ENCODE measurements at places on chromosomes 3 and 15.
A peak's percentile ranks its signal among the peaks of the same experiment; 100 is the strongest.

DNA sequence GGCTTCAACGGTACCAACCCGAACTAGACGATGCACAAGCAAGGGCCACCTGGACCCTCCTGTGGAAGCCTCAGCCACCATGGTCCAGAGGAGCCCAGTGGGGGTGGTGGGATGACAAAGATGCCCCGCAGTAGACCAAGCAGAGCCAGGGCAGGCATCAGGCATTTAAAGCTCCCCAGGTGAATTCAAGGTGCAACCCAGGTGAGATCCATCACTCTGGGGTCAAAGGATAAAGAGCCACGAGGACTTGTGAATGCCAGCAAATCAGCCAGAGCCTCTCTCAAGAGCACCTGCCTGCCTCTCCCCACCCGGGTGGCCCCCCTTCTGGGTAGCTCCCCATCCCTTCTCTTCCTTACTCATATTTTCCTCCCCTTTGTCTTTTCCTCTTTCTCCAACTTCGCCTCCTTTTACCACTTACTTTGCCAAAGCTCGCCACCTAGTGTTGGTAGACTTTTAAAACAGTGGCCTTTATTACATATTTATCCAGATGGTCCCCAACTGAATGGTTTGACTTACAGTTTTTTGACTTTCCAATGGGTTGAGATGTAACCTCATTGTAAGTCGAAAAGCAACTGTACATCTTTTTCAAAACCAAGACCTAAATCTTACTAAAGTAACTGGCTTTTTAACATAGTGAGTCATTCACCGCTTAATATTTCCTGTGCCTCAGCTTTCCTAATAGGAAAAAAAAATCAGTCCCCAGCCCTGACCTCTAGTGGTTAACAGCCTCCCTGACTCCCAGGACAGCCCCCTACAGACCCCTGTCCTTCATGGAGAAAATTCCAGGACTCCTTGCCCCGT, 18.8 kb downstream of the PLA2G4F start:
- DNase-seq = peak; percentile 16

GRCh38 chr15:81040757-81041156, 40.0 kb downstream of the TLNRD1 start:
- no peak for DNase-seq

DNA sequence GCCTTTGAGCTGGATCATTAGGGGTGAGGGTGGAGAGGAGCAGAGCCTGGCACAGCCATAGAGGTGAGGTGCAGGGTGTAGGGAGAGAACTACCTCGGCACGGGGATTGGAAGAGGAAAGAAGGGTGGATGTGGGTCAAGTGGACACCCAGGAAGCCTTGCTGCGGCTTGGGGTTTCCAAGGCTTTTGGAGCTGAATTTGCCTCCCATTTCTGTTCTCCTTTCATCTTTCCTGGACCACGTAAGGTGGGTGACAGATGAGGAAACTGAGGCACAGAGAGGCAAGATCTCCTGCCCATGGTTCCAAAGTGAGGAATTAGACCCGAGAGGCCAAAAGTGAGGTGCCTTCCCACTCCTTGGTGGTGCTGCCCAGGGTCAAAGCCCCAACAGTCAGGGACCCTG, 35.4 kb upstream of the SFMBT1 start:
- no peak for DNase-seq

DNA sequence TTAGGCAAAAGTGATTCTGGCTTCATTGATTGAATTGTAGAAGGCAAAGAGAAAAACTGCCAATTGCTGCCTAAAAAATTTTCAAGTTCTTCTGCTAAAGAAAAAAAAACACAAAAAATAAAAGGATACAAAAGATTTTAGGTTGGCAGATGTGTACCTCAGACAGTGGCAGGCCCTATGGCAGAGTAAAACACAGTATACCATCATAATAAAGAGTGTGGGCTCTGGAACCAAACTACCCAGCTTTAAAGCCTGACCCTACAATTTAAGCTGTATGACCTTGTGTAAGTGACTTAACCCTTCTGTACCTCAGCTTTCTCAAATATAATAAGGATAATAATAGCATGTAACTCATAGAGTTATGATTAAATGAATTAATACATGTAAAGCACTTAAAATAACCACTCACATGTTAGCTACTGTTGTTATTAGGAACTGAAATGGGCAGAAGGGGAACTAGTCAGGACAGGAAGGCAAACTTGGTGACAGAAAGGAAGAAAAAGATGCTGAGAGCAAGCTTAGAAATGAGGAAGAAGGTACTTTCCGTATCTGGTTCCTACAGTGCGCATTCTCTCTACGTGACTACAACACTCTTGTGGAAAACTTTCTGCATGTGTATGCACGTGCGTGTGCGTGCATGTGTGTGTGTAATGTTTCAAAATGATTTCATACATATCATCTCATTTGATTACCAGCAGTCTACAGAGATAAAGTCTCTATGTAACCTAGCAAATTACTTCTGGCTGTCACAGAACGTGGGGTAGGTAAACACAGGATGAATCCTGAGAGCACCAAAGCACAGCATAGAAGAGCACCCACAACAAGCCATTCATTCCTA, 13.6 kb upstream of the GATM start:
- no peak for DNase-seq

GRCh38 chr3:125634336-125634950, 39.1 kb upstream of the OSBPL11 start:
- DNase-seq = no peak

DNA sequence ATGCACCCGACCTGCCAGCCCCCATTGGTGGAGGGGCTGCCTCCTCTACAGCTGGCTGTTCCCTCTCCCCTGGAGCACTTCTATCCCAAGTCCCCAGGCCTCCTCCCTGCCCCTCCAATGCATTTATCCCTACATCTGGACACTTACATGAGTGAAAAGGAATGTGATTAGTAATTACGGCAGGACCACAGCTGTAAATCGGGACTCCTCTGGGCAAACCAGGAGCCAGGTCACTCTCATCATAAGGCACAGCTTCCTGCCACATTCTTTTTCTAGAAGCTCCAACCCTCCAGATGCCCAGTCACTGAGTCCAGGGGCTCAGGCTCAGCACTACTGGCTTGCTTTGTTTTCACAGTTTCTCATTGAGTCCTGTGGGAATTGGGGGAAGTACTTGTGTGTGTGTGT, 54.3 kb downstream of the IL20RB start:
- DNase-seq = no peak

GRCh38 chr3:113831103-113831355, 7.6 kb upstream of the GRAMD1C start:
- no peak for DNase-seq

- peak; percentile 73 for DNase-seq
Observed at GRCh38 chr15:31360843-31361763, 34.5 kb downstream of the KLF13 start.

DNA sequence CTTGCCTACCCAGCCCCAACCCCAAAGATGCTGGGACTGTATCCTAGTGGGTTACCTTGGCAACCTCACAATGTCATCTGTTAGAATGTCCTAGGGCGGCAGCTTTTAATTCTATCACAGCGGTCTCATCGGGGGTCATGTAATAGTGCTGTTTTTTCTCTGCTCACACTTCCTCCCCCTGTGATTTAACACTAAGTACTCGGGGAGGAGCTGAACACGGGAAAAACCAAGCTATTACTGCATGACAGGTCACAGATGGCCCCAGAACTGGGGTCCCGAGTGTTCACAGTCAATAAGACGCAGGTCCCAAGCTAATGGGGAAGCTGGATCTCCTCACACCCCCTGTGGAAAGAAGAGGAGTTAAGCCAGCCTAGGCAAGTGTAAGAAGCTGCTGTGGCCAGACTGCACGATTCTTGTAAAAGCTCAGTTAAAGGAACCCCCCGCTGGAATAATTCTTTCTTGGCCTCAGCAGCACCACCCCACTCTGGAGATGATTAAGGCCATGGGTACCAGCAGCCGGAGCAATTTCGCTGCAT, 2.5 kb upstream of the RFTN1 start:
- DNase-seq = no peak

GRCh38 chr3:139117136-139117675, 72.5 kb upstream of the PRR23C start:
- DNase-seq = no peak

DNA sequence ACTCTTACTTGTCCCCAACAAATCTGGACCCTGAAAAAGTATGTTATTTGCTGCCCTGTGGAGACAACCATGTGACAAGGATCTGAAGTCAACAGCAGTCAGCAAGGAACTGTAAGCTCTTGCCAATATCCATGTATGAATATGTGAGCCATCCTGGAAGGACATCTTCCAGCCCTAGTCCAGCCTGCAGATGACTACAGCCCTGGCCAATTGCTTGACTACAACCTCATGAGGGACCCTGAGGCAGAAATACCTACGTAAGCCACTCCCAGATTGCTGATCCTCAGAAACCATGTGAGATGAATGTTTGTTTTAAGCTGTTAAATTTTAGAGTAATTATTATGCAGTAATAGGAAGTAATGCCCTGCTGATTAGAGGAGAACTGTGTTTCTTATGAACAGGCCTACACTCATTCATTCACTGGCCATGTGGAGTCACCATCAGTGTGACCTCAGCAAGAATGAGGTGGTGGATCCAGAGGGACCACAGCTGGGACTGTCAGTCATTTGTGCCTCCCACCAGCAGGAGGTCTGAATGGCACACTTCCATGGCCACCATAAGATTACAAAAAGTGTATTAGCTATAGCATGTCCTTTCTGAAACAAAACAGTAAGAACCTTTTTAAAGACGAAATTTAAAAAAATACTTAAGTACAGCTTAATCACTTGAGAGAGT, 92.6 kb downstream of the TFDP2 start:
- no peak for DNase-seq

DNA sequence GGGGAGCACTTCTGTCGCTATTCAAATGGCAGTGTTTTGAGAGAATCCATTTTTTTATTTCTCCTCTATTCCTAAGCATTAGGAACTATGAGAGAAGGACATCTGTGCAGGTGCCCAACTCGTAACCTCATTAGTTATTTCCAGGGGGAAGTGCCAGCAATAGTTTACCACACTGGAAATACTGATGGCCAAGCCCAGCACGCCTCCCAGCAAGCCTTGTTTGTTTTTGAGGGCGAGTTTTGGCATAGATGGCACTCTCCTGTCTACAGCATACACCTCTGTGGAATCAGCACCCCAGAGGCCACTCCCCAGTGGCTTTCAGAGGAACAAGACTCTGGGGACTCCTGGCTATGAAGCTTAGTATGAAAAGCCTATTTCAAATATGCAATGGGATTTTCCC, 36.6 kb downstream of the FAN1 start:
- DNase-seq = no peak
